Ascending aorta (tissue), 2 donors: ENCODE measurements at places on chromosomes 3 and 15.

GRCh38 chr3:184359610-184360009, 1.8 kb downstream of the CLCN2 start:
- DNase-seq: no peak

DNA sequence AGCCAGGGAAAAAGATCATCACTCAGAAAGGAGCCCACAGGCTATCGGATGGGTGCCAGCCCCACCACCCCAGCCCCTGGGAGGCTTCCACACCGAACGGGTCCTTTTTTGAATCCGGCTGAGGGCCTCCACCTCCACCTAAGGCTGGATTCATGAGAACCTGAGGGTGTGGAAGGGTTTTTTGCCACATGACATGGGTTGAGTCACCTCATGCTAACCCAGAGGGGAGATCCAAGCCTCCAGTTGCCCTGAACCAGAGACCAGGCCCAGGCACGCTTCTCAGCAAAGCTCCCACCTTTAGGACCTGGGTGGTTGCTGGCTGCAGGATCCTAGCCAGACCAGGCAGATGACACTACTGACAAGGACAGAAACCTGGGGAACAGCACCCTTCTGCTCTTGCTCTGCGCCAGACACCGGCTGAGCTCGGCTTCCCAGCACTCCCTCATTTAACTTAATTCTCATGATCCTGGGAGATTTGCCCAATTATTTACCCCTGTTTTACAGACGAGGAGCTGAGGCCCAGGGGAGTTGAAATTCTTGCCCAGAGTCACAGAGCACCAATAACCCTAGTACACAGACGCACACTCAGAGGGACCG, 25.6 kb downstream of the DUSP7 start:
- no peak for DNase-seq

- DNase-seq: no peak
These were observed 8.2 kb downstream of the SLC6A6 start for GRCh38 chr3:14410503-14411165.

- DNase-seq: no peak
These were observed 66.0 kb downstream of the SPTSSB start for GRCh38 chr3:161305095-161305991.

- no peak for DNase-seq
These were observed 1009.6 kb downstream of the ROBO2 start for GRCh38 chr3:78049521-78049920.

- DNase-seq: peak; percentile 60
These were observed 31.4 kb downstream of the STARD5 start for GRCh38 chr15:81292523-81293001.

DNA sequence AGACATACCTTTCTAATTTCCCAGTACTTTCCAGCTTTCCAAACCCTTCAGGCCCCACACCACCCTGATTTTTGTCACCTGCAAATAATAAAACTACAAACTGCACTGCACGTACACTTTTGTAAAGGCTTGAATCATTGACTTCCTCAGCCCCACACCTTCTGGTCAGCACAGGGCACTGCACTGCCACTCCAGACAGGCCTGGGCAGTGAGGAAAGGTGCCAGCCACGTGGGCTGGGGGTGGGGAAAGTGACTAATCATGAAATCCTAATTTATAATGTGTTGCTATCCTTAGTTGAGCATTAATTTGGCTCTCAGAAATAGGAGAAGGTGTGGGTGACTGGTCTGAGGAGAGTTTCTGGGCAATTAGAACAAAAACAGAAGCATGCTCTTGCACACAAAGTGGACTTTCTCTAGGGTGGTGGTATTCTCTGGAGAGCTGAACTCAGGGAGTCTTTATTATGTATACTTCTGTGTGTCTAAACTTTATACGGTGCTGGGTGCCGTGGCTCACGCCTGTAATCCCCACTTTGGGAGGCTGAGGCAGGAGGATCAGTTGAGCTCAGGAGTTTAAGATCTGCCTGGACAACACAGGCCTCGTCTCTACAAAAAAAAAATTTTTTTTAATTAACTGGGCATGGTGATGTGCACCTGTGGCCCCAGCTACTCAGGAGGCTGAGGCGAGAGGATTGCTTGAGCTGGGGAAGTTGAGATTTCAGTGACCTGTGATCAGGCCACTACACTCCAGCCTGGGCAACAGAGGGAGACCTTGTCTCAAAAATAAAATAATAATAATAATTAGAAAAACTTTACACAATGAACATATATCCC, 58.2 kb upstream of the FLNB start:
- peak; percentile 79 for DNase-seq

GRCh38 chr3:186772281-186772694, 11.1 kb upstream of the EIF4A2 start:
- no peak for DNase-seq

GRCh38 chr15:43249236-43249635, 17.5 kb downstream of the TGM5 start:
- DNase-seq: no peak

DNA sequence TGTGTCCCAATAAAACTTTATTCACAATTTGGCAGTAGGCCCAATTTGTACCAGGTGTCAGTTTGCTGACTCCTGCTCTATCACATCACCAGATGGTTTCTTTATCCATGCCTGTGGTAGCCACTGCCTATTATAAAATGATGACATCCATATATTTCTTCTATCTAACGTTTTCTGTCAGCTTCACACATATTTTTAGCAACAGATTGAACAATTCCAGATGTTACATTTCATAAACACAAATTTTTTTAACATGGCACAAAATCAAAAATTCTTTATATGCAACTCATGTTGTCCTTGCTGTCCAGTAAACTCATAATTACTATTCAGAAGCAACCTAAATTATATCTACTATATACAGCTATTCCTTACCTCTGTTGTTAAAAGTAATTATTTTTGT, 1371.6 kb downstream of the NSUN3 start:
- DNase-seq: no peak

DNA sequence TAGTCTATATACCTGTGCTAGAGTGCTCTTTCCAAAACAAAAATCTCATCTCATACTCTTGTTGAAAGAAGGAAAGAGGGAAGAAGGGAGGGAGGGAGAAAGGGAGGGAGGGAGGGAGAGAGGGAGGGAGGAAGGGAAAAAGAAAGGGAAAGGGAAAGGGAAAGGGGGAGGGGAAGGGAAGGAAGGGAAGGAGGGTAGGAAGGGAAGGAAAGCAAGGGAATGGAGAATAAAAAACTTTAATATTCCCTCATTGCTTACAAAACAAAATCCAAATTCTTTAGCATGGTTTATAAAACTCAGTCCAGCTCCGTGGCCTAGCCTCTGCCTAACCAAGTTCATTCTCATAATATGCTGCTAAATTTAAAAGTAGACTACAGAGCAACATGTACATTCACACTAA, 104.5 kb downstream of the ERC2 start:
- DNase-seq: no peak

DNA sequence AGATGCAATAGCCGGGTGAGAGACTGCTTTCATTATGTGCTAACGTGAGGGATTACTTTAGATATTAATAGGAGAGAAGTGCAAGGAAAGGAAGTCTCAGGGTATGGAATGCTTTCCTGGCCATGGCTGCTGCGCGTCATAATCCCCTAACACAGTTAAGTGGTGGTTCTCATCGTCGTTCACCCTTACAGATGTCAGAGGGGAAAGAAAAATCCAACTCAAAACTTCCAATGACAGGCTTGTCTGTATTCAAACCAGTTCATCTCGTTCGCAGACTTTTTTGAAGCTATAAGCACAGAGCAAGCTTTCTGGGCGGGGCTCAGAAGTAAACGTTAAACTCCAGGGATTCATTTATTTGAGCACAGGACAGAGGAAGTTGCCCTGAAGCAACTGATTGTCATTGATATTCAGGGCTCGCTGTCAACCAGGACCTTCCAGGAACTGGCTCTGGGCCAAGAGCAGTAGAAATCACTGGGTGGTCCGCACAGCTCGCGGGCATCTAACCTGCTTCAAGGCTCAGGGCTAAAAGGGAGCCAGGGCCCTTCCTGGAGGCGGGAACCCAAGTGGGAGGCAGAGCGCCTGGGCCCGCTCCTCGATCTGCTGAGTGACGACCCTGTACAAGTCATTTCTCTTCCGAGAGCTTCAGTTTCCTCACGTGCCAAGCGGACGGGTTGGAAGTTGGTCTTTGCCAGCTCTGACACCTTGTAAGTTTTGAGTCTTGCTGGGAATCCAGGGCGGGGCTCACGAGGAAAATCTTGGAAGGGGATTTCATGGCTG, 1.1 kb upstream of the LPP start:
- no peak for DNase-seq

DNA sequence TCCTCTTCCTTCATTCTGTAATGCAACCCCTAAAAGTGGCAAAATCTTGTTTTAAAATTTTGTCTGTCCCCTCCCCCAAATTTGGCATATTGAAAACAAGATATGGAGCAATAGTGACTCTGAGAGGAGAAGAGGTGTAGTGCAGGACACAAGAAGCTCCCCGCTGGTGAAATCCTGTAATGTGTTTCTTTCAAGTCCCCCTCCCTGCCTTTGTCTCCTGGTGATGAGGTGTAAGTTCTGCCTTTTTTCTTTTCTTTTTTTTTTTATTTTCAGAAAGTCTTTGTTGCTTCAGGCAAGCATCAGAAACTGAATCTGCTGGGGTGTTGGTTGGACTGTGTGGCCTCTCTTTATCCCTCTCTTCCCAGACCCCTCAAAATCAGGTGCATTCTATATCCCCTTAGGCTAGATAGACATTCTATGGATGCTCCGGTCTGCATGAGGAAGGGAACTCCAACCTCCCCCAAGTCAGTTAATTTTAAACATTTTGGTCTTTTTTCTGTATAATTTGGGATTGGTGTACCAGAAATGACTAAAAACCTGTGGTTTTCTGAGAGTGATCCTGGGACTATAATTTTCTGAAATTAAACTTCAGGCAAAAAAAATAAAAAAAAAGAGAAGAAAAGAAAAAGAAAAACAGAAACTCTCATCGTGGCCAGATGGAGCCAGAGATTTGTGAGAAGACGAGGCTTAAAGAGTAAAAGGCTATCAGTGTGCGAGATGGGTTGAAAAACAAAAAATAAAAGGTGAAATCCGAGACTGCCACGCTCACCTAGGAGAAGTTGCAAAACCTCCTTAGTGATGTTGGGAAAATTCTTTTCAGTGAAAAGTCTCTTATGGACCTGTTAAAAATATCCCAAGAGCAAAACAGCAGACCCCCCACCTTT, 21.4 kb downstream of the ACKR2 start:
- DNase-seq: no peak

DNA sequence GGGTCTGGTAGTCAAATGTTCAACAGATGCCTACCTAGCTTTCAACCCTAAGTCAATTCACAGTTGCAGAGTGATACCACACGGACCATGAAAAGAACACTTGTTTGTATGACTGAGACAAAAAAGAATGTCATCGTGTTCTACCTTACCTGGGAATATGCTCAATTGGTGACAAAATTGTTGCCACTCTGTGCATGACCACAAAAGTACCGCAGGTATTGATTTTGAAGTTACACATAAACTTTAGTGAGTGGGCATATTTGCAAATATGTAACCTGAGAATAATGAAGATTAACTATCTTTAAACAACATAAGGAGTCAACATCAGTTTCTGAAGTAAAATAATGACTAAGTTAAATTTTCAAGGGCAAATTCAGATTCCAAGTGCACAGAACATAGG, 53.4 kb upstream of the SNRPN start:
- DNase-seq: no peak

DNA sequence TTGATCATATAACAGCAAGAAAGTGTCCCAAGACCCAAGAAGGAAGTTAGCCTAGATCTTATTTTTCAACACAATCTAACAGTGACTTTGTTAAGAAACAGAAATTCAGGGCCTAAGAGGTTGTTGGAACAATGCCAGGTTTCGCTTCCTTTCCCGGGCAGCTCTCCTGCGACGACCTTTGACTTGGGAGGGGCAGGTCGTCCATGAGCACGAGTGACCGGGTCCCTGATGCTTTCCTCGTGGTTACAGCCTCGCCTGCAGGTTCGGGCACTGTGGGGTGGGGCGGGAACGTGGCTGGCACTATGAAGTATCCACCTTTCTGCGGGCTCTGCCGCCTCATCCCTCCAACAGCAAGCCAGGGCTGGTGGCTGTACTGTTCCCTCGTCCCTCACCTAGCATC, 90.1 kb upstream of the RGMA start:
- peak; percentile 68 for DNase-seq

- DNase-seq: no peak
These were observed 1018.0 kb downstream of the NTRK3 start for GRCh38 chr15:87238451-87239068.

- DNase-seq: no peak
These were observed 75.1 kb upstream of the FBN1 start for GRCh38 chr15:48720646-48721045.

DNA sequence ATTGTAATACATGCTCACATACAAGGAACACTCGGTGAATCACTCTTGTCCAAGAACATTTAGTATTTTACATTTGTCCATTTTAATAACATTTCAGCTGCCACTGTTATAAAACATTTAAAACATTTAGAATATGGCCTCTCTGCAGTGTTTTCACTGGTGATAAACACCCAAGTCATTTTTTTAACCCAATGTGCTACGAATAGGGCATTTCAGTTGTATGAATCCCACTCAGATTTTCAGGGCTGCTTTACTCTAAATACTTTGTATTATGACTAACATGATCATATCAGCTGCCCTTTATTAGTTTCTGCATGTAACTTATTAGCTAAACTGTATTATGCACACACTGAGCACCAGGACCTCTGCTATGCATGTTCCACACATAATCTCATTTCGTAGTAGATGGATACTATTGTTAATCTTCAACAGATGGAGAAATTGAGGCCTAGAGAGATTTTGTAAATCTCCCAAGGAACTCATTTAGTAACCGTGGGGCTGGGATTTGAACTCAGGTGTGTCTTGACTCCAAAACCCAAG, 148.6 kb upstream of the CDIN1 start:
- DNase-seq: no peak

DNA sequence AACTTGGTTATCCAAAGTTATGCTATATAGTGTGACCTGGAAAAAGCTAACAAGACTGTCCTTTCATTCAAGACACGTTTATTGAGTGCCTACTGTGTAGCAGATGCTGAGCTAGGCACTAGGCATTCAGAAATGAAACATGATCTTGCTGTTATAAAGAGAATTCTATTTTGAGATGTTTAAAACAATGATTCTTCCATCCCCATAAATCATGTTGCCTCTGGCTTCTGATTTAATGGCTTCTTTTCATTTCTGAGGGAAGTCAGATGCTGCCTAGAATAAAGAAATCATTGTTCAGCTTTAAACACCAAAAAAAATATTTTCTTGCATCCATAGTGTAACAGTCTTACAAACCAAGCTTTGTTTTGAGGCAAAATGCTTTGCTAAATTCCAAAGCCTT, 620.9 kb upstream of the UBE2E2 start:
- no peak for DNase-seq

GRCh38 chr3:86954747-86955146, 36.2 kb downstream of the VGLL3 start:
- no peak for DNase-seq

DNA sequence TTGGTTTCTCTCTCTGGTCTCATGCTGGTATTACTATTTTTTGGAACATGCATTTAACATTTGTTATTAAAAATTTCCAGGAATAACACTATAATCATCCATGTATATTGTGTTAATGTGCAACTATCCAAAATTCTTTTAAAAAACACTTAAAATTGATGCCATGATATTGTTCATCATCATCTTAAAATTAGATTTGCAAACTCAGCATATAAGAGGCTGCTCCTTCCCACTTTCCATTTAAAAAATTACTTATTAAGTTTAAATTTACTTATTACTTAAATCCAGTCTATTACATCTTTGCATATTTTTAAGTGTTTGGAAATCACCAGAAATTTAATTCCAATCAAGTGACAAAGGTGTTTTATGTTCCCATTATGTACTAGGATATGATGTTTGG, 5.8 kb upstream of the ABHD17C start:
- no peak for DNase-seq
